Activated CD4-positive, alpha-beta memory T cell treated with anti-CD3 and anti-CD28 coated beads, Interleukin-2, amount 10 ng/mL, durations not matched to agents 7 days and 5 days (primary cell): ENCODE measurements at places on chromosomes 4 and X. TPM values are rescaled to one million over a fixed set of nuclear protein-coding genes. Genes with fewer than 3 reads are reported as not detected.

NELFA gene
- 36.0 TPM for total RNA-seq

ARHGAP36 gene
- total RNA-seq, result not detected

GRCh38 chr4:172726001-172726423 lies 442.6 kb upstream of the GALNT7 start:
- no peak overlapping the region for H3K4me3 ChIP-seq
- H3K4me1 ChIP-seq, result no peaks in the 10 kb centered on the region
- no peaks in the 10 kb centered on the region for H3K27me3 ChIP-seq
- no peak overlapping the region for H3K27ac ChIP-seq
- DNase-seq, result no peak

- H3K27me3 ChIP-seq, result no peaks in the 10 kb centered on the region
- no peak for DNase-seq
- H3K4me3 ChIP-seq, result no peak overlapping the region
- peaks cover 14% of the 10 kb centered on the region for H3K36me3 ChIP-seq
- no peak overlapping the region for H3K27ac ChIP-seq
- H3K4me1 ChIP-seq, result no peaks in the 10 kb centered on the region
These were observed 65.5 kb upstream of the FHDC1 start for GRCh38 chr4:152870606-152871005.

- peaks cover 36% of the 10 kb centered on the region for H3K27me3 ChIP-seq
- H3K4me1 ChIP-seq, result peaks cover 23% of the 10 kb centered on the region
- no peak for DNase-seq
- no peak overlapping the region for H3K4me3 ChIP-seq
These were observed 2.1 kb downstream of the HHIP start for GRCh38 chr4:144648042-144648441.

CABS1 gene
- total RNA-seq, result not detected
